ENCODE measurements at places on chromosomes 3 and 15.

- DNase-seq: no peak
Measured at GRCh38 chr3:161914703-161915417, 418.3 kb downstream of the OTOL1 start.

GRCh38 chr15:89395461-89395871, 60.8 kb upstream of the POLG start:
- DNase-seq: no peak

DNA sequence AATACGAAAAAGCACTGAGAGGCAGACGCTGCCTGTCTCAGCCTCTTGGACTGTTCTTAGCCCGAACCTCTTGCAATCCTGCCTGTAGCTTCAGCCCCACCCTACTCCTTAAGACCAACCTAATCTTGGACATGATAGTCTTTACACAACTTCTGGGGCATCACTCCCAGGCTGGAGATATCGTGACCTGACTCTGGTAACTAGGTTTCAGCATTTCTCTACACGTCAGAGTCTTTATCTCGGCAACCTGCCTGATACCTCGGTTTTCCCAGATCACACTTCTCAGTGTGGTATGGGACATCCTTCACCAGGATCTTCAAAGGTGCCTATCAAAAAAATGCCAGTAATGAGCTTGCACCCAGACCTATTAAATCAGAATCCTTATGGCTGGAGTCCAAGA, 590.2 kb upstream of the KCNMB2 start:
- DNase-seq: no peak

GRCh38 chr15:57146506-57147201, 228.2 kb downstream of the TCF12 start:
- DNase-seq: no peak

GRCh38 chr15:95684693-95685115, 645.8 kb upstream of the NR2F2 start:
- no peak for DNase-seq

DNA sequence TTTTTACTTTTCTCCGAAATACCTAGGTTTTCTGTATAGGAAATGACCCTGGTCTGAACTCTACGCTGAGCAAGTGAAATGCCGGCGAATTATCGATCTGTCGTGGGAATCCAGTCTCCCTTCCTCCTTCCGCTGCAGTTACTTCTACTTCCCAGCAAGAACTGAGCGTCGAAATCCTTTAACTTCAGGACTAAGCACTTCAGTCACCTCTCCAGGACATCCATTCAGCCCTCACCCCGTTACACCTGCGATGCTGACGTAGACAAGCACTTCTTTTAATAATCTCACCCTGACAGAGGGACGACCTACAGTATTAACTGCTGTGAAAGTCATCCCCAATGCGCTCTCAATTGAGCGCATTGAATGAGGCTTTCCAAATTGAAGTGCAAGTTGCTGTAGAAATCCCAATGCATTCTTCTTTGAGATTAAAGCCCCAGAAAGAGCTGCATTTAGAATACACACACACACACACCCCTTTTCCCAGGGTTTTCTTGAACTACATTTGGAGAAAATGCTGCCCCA, 1.3 kb downstream of the TOP2B start:
- DNase-seq: peak; percentile 6

DNA sequence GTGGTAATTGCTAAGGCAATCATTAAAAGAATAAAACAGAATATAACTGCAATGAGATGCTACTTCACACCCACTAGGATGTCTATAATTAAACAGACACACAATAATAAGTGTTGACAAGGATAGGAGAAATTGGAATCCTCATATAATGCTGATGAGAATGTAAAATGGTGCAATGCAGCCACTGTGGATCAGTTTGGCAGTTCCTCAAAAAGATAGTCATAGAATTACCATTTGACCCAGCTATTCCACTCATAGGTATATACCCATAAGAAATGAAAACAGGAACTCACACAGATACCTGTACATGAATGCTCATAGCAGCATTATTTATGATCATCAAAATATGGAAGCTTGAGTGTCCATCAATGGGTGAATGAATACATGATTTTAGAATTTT, 9.6 kb upstream of the RNF111 start:
- no peak for DNase-seq

DNA sequence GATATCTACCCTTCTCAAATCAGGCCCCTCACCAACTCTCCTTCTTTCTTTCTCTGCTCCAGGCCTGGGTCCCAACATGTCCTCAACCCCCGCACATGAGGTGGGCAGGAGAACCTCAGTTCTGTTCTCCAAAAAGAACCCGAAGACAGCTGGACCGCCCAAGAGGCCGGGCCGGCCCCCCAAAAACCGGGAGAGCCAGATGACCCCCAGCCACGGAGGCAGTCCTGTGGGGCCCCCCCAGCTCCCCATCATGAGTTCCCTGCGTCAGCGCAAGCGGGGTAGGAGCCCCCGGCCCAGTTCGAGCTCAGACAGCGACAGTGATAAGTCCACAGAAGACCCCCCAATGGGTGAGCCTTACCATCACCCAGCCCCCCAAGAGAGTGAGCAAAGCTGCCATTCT, 5.6 kb upstream of the OGG1 start:
- no peak for DNase-seq

DNA sequence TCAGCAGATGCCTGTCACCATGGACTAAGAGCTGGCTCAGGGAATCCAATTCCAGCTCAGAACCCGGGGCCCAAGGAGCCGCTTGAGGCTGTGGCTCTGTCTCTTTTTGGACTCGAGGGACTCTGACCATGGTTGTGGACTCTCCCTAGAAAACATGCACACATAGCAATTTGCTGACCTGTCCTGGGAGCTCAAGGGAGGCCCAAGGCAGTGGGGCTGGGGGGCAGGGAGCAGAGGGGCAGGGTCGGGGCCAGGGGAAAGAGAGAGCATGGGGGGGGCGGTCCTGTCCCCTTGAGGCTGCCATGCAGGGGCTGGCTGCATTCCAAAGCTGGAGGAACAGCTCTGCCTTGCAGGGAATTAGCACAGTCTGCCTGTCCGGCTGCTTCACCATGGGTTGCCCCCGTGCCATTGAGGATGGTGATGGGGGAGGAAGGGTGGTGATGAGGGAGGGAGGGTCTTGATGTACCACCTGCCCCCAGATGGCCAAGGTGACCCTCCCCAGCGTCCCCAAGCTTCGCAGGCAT, 190.1 kb downstream of the GOLGA6L6 start:
- no peak for DNase-seq

DNA sequence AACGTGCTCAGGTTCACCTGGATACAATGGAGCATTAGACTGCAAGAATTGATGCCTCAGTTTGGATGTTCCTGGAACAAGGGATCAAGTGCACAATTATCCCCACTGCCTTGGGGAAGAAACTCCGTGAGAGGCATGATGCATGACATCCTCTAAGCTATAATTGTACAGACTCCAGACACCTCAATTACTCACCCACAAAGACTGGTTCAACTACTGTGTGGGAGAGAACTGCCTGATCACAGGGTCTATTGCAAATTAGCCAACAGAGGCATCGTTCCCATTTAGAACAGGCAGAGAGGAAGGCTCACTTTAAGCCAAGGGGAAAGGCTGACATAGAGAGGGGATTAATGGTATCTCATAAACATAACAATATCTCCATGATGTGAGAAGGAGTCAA, 43.5 kb downstream of the ARRDC4 start:
- DNase-seq: no peak

- DNase-seq: no peak
Measured at GRCh38 chr15:64209680-64210334, 47.0 kb upstream of the PPIB start.

GRCh38 chr15:64865998-64866520, 24.3 kb downstream of the PLEKHO2 start:
- no peak for DNase-seq

DNA sequence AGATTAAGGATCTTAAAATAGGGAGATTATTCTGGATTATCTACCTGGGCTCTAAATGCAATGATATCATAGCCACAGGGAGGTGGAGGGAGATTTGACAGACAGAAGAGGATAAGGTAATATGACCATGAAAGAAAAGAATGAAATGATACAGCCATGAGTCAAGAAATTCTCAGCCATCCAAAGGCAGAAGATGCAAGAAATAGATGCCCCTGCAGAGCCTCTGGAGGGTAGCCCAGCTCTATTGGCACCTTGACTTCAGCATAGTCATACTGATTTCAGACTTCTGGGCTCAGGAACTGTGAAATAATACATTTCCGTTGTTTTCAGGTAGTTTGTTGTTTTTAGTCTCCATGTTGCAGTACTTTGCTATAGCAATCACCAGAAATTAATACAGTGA, 31.9 kb upstream of the FOXB1 start:
- no peak for DNase-seq

DNA sequence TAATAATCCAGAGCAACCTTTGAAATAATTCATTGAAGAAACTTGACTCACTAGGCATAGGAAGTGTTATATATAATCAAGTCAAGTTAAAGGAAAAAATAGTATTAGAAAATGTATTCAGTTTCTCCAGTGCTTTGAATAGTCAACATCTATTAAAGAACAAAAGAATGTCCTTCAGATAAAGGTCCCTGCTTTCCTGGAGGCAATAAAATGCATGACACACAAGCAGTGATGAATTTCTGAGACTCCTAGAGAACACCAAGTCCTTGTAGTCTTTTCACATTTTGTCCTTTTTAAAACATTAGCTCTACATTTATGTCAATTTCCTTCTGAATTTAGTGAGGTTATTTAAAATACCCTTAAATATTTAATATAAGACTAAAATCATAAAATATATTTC, 695.5 kb downstream of the EPHA3 start:
- DNase-seq: no peak

- DNase-seq: no peak
Measured at GRCh38 chr15:73983773-73984172, 8.3 kb downstream of the STOML1 start.

GRCh38 chr3:51391566-51392354, 675 bp downstream of the RBM15B start:
- peak; percentile 32 for DNase-seq

DNA sequence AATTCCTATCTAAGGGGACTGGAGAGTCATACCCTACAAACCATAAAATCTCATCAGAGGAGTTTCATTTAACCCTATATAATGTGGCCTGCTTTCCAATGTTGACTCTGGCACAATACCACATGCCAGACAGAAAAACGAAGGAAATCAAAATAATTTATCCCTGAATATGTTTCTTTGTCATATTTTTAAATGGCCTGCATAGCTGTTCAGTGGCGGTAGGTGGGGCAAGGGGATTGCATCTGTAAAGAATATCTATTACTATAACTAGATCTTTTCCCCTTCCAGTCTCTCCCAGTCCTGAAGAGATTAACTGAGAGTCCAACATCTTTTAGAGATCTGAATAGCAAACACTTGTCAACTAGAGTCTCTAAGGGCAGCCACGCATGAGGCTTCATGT, 278.1 kb upstream of the CTNNB1 start:
- DNase-seq: no peak

- no peak for DNase-seq
Measured at GRCh38 chr3:10300087-10300486, 7.3 kb upstream of the GHRL start.

GRCh38 chr3:165206454-165207266, 10.5 kb upstream of the SLITRK3 start:
- DNase-seq: no peak

GRCh38 chr15:100123611-100124010, 218.2 kb downstream of the ADAMTS17 start:
- DNase-seq: no peak

- DNase-seq: no peak
Measured at GRCh38 chr3:128413413-128414205, 53.1 kb downstream of the DNAJB8 start.
